ENCODE measurements at places on chromosomes 2 and 18.

DNA sequence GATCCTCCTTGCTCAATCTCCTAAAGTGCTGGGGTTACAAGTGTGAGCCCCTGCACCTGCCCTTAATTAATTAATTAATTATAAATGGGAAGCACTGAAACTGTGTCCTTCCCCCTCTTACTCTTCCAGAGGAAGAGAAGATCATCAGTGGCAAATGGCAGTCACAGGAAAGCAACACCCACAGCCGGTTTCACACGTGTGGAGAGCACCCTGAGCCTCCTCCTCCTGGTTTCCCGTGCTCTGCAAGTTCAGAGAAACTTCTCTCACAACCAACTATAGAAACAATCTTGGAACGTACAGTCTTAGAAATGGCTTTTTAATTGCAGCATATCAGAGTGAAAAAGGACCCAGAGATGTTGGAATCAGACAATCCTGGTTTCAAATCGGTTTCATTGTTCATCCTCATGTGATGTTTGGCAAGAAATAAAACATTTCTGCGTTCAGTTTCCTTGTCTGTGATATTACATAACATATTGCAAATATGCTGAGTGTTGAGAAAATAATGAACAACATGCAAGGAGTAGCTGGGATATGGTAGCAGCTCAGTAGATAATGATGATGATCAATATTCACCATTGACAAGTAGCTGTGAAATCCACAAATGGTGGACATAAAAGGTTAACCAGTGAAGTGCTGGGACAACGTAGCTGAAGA is 141.0 kb upstream of the KCTD1 start:
- no peak for DNase-seq

- no peak for DNase-seq
Measured at GRCh38 chr2:204538182-204539018, 6.9 kb upstream of the PARD3B start.

DNA sequence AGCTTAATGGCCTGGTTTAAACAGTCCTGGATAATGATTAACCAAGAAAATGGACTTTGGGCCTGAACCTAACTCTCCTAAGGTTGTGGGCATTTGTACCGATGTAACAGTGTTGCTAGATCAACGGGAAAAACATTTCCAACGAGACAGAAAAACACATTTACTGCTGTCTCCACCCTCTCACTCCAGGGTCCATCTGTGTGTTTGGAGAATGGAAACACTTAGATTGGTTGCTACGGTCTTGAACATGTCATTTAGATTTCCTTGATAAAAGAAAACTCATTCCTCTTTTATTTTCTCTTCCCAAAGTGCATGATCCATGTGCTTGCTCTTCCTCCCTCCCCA is 88.0 kb downstream of the SOCS6 start:
- no peak for DNase-seq

GRCh38 chr2:114294741-114295140 is 147.7 kb upstream of the DPP10 start:
- DNase-seq, result no peak

- DNase-seq, result no peak
Measured at GRCh38 chr2:230411570-230412370, 4.2 kb upstream of the SP100 start.

DNA sequence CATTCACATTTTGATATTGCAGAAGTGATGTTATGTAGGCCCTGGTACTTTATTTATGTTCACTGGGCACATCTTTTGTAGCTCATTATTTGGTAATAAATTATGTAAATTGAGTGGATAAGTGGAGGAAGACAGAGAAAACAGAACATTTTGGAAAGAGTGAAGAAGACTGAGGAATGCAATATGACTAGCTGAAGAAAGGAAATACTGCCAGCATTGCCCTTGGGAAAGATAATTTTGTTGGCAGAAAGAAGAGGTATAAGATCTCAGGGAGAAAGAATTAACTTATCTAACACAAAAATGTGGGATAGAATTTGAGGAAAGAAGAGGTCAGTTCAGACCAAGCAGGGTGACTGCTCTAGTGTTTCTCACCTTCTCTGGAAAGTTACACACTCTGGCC is 118.8 kb downstream of the TTC27 start:
- DNase-seq, result no peak

DNA sequence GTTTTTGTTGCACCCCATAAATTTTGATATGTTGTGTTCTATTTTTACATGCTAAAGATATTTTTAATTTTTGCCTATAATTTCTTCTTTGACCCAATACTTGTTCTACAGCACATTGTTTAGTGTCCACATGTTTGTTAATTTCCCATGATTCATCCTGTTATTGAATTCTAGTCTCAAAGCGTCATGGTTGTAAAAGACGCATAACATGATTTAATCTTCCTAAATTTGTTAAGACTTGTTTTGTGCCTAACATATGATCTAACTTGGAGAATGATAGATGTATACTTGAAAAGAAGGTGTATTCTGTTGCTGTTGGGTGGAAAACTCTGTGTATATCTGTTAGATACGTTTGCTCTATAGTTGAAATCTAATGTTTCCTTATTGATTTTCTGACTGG is 27.1 kb upstream of the SULT1C3 start:
- no peak for DNase-seq

DNA sequence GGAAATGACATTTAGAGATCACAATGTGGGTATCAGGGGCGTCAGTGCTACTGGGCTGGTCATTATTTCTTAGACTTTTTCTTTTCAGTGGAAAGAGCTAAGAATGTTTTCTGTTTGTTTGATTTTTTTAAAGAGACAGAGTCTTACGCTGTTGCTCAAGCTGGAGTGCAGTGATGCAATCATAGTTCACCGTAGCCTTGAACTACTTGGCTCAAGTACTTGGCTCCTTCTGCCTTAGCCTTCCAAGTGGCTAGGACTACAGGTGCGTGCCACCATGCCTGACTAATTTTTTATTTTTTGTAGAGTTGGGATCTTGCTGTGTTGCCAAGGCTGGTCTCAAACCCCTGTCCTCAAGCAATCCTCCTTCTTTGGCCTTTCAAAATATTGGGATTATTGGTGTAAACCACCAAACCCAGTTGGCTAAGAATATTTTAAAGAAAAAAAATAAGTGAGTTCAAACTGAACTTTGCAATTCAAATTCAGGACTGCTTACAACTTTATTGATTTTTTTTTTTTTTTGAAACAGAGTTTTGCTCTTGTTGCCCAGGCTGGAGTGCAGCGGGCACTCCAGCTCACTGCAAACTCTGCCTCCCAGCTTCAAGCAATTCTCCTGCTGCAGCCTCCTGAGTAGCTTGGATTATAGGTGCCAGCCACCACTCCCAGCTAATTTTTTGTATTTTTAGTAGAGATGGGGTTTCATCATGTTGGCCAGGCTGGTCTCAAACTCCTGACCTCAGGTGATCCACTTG is 154.2 kb downstream of the MIB1 start:
- no peak for DNase-seq

DNA sequence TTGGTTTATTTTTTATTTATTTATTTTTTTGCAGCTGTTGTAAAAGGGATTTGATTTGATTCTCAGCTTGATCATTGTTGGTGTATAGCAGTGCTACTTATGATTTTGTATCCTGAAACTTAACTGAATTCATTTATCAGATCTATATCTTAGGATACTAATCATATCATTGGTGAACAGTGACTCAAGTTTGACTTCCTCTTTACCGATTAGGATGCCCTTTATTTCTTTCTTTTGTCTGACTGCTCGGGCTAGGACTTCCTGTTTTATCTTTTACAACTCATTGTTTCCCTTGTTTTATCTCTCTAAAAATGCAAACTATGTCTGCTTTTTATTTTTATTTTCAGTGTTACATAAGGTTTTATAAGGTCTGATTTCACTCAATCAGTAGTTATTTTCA is 23.6 kb downstream of the SP100 start:
- no peak for DNase-seq

DNA sequence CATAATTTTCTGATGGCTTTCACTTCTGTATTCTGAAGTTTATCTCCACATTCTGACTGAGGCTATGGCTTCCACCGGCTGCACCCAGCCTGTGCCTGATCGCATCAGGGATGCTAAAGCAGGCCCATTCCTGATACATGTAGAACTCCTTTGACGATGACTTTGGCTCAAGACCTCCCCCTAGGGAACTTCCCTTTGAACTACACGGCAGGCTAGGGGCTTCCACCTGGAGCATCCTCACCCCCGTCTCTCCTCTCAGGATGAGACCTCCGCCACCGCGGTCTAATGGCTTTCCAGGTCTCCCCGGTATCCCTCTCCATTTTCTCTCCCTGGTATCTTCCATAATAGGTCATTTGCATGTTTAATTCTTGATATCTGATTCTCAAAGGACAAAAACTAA is 214.9 kb upstream of the CHST9 start:
- DNase-seq, result no peak

DNA sequence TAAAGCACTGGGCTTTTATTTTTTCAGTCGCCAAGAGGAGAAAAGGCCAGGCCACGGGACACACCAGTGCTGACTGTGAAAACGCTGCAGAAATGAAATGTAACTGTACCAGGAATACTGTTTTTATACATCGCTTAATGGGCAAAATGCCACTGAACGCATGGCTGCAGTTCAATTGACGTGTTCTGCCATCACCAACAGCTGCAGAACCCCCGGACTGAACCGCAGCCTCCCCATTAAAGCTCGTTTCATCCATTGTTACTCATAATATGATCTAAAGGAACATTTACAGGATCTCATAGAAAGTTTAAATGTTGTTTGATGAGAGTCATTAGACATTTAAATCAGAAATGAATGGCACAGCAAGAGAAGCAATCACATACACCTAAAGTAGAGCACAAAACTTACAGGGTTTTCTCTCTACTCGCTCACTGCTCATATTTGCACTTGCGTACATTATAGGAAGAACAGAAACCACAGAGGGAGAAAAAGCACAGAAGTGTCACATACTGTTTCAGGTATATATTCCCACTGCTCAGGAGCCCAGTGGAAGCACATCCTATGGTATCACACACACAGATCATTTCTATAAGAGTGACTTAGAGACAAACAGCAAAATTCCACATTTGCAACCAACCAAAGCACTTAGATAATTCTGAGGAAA is 35.3 kb downstream of the TCF4 start:
- no peak for DNase-seq

DNA sequence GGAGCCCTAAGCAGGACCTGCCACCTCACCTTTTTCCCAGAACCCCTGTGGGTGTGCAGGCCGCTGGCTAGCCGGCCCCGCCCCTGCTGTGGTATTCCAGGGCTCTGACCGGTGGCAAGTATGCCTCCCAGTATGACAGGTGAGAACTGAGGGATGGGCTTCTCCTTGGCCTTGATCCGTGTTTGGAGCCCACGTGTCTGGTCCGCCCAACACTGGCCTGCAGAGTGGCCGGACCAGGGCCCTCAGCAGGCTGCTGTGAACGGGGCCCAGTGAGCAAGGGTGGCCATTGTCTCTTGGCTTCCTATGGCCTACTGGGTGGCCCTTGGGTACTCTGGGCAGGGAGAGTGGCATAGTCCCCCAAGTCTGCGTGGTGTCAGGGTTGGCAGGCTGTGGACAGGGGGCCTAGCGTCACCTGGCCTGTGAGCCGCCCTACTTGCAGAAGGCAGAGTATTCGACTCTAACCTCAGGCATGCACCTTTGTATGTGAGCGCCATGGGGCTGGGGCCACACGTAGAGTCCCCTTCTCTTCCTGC is 1.8 kb downstream of the RNPEPL1 start:
- no peak for DNase-seq

GRCh38 chr2:219533930-219534661 is 9.5 kb downstream of the CHPF start:
- no peak for DNase-seq

DNA sequence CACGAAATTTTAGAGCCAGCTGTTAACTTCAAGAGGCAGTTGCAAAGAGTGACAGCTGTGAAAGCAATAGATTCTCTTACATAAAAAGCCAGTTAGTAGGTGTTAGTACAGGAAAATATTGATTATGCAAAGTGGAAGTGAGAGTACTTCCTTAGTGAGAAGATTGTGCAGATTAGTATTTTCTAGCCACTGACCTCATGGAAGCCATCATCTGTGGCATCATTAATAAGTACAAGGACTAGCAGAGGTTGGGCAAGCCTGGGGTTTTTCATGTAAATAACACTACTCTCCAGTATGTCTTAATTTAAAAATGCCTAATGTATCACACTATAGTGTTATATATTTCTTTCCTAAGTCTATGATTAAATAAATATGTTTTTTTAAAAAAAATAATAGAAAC is 166.2 kb upstream of the DTNA start:
- DNase-seq, result no peak

- no peak for DNase-seq
Measured at GRCh38 chr2:183291436-183291835, 167.2 kb downstream of the NUP35 start.

DNA sequence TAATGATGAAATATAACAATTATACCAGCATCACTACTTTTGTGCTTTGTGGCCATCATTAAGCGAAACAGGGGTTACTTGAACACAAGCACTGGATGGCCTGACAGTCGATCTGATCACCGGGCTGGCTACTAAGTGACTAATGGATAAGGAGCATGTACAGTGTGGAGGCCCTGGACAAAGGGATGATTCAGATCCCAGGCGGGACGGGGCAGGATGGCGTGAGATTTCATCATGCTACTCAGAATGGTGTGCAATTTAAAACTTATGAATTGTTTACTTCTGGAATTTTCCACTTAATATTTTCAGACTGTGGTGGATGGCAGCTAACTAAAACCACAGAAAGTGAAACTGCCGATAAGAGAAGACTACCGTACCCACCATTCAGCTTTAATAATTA is 7.0 kb upstream of the CLIP4 start:
- no peak for DNase-seq

DNA sequence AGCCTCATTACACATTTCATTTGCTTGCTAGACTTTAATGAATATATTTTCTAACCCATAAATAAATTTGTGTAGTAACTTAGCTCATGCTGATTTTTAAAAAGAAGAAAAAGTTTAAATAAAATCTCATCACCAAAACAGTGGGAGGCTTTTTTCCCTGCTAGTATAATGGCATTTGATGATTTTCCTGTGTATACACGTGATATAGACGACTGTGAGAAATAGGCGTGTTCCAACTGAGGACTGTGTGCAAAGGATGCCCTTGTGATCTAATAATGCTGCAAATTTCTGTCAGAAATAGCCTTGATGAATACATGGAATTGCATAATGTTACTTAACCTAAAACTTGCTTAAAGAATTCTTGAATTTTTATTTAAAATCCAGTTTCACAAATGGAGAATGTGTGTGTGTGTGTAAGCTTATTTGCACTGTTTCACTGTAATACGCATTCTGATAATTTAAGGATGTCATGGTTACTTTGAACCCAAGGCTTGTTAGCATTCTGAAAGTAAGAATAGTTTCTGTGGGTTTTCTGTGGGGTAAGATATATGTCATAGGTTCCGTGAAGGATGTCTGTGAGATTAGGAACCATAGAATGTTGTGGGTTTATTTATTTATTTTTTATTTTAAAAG is 178.0 kb downstream of the DLGAP1 start:
- DNase-seq, result no peak

GRCh38 chr2:57461624-57462023 is 585.0 kb upstream of the VRK2 start:
- no peak for DNase-seq

All from stimulated activated CD4-positive, alpha-beta T cell treated with anti-CD3 and anti-CD28 coated beads, Interleukin-1b, Interleukin-23, amount 100 ng/mL, for 1 hour (primary cell).